ENCODE measurements at places on chromosomes 3 and 15.

GRCh38 chr3:32340039-32340438 lies 51.6 kb upstream of the CMTM7 start:
- DNase-seq, result no peak

- DNase-seq, result peak; percentile 84
Measured at GRCh38 chr3:189900578-189900977, 220.1 kb downstream of the P3H2 start.

DNA sequence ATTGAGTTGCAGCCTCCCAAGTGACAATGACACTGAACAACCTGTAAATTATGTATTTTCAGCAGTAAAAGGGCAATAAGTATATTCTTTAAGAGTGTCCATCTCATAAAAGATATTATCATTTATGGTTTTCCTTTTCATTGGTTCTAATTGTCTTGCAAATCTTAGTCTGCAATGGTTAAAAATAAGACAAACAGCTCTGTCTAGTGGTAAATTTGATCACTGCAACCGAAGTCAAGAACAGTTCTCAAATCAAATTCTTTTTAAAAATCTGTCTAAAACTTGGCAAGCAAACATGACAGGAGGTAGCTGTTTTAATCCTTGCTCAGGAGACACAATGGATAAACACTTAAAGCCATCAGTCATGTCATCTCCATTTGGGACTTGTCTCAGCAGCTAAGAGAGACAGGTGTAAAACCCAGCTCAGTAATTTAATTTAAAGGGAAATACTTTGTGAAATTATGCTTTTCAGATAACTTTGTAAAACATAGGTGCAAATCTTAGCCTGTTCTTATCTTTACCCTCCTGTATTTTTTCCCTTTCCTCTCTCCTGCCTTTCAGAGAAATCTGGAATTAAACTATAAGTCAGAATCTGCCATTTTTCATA lies 150.3 kb upstream of the ARHGEF26 start:
- DNase-seq, result no peak

- DNase-seq, result no peak
Measured at GRCh38 chr15:64134345-64134829, 17.1 kb upstream of the SNX22 start.

DNA sequence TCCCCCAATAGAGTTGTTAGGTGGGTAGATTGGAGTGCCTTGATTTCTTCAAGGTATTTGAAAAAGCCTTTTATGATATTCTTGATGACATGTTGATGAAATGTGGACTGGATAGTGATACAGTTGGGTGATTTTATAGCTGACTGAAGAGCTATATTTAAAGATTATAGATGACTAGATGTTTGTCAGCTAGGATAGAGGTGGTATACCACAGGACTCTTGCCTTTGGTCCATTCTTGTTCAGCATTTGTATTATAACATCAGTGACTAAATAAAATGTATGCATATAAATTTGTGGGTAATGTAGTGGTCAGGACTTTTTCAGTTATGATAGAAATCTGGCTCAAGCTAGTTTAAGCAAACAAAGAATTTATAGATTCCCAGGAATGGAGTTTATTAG lies 143.9 kb downstream of the ZNF609 start:
- DNase-seq, result no peak

- no peak for DNase-seq
Measured at GRCh38 chr3:99012051-99012450, 110.6 kb upstream of the DCBLD2 start.
